Epithelial cell of alveolus of lung (primary cell): ENCODE measurements at places on chromosomes 11 and 22. TPM values are rescaled to one million over a fixed set of nuclear protein-coding genes. Genes with fewer than 3 reads are reported as not detected.

The SMTN gene
- total RNA-seq = 66.8 and 143 TPM in 2 replicates

The IGLL1 gene
- total RNA-seq = not detected in 2 replicates

The KDM2A gene
- total RNA-seq = 26.0 and 35.9 TPM in 2 replicates

The NTM gene
- total RNA-seq = 7.0 and 61.4 TPM in 2 replicates

The TMEM126A gene
- 18.8 and 42.4 TPM in 2 replicates for total RNA-seq

The TEAD1 gene
- 86.6 and 117 TPM in 2 replicates for total RNA-seq

The DDB1 gene
- total RNA-seq = 149 and 190 TPM in 2 replicates

The NLRP14 gene
- total RNA-seq = under 0.01 TPM in 1 of 2 replicates, not detected in the other

The MYEOV gene
- total RNA-seq = 1.0 and 3.9 TPM in 2 replicates

The HIRA gene
- 15.9 and 19.0 TPM in 2 replicates for total RNA-seq

The CNTF gene
- total RNA-seq = 0.13 and 2.4 TPM in 2 replicates

The RNF169 gene
- 11.2 and 16.3 TPM in 2 replicates for total RNA-seq

The BATF2 gene
- 1.8 and 3.2 TPM in 2 replicates for total RNA-seq

The SLC22A8 gene
- not detected in 2 replicates for total RNA-seq
